ENCODE measurements at places on chromosomes 12 and 14.

GRCh38 chr12:99732131-99732530 lies 84.6 kb downstream of the GARIN6 start:
- no peak for DNase-seq

DNA sequence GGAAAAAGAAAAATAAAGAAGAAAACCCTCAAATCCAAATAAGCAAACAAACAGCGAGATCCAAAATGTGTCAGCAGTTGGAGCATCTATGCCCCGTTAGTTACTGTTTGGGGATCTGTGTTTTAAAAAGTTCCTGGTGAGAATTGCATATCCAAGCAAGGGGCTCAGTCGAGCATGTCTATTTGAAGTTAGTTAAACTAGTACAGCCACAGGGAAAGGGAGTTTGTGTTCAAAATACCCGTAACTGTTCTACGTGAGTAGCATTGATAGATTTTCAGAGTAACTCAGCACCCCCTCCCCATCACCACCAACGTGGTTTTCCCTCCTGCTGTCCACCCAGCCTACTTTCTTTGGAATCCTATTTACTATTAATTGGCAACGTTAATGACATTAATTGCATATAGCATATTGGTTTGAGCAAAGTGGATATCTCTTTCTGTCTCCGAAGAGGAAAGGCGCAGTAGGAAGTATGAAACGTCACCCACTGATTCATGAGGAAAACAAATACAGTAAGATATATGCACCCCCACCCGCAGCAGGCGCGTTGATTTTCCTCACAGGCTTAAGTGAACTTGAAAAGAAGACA lies 1.5 kb downstream of the NPAS3 start:
- DNase-seq = no peak

DNA sequence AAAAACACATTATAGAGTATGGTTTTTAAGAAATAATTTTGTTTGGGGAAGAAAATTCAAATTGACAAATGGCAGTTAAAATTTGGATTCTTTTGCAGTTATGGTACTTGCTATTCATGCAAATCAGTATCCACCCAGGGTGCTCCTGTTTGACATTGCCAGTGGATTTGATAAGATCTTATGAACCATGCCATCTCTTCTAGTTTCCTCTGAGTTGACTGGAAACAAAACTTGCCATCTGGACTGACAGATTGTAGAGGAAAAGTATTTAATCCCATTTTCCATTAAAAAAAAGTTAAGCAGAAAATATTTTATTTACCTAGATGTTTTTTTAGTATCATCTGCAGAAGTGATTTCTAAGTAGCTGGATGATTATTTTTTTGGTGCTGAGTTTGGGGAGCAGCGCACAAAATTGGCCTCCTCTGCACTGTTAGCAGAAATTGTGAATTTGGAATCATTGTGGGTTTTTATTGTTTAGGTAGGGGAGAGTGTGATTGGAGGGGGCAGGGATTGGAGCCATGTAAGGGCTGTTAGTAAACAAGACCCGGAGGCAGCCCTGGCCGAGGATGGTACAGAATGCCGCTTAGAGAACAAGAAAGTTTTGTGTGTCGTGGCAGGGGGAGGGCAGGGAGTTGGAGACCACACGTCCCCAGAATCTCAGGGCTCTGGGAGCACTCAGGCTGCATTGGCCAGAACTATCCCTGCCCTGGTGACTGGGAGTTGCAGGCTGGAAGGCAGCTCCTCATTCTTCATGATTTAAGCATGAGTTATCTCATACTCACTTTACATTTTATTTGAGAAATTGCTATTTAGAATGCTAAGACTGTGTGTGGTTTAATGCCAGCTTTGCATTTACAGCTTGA lies 56.6 kb downstream of the WDR20 start:
- no peak for DNase-seq

DNA sequence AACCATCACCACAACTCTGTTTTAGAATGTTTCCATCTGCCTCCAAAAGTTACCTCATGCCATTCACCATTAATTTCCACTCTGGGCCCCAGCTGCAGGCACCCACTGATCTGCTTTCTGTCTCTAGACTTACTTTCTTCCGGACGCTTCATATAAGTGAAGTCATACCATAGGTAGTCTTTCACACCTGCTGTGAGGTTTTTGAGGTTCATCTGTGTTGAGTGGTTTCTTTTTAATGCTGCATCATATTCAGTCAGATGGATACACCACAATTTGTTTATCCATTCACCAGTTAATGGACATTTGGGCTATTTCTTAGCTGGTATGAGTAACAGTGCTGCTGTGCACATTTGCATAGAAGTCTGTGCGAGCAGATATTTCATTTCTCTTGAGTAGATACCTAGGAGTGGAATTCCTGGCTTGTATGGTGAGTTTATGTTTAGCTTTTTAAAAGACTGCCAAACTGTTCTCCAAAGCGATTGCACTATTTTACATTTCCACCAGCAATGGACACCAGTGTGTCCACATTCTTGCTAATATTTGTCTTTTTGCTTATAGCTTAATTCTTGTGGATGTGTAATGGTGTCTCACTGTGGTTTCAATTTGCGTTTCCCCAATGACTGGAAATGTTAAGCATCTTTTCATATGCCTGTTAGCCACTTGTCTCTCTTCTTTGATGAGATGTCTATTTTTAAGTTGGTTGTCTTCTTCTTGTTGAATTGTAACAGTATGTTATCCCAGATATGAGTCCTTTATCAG lies 48.3 kb downstream of the ZFYVE21 start:
- DNase-seq = no peak

GRCh38 chr14:85701763-85702162 lies 171.8 kb downstream of the FLRT2 start:
- no peak for DNase-seq

- no peak for DNase-seq
Observed at GRCh38 chr12:65537978-65538377, 259.5 kb downstream of the MSRB3 start.

DNA sequence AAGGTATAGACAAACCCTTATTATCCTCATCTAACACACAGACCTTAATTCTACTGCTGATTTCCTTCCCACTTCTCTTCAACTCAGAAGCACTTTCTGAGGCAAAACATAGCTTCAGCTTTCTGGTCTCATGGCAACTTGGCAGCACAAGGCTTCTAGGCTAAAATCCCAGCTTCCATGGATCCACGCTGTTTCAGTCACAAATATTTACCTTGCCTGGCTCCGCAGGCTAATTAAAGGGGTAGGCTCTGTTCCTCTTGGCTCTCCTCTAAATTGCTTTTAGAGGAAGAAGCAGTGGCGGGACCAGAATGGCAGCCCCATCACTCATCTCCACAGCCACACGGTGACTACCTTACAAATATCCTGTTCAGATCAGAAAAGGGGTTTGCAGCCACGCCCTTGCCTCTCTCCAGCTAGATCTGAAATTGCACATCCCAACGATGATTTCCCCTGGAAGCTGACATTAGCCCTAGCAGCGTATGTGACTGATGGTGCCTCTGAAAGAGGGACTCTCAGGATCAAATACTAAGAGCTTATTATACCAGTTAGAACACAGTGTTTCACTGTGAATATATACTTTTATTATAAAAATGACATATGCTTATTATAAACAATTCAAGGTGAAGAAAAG lies 221.5 kb upstream of the NUDT4 start:
- no peak for DNase-seq

GRCh38 chr12:57874166-57875108 lies 27.9 kb upstream of the CTDSP2 start:
- no peak for DNase-seq

GRCh38 chr14:60859525-60859924 lies 121.4 kb downstream of the TRMT5 start:
- no peak for DNase-seq

GRCh38 chr12:57764662-57765002 lies 2.2 kb downstream of the CYP27B1 start:
- DNase-seq = no peak

- DNase-seq = no peak
Observed at GRCh38 chr12:75939016-75939642, 92.4 kb downstream of the PHLDA1 start.

- no peak for DNase-seq
Observed at GRCh38 chr12:96177013-96177412, 17.2 kb upstream of the ELK3 start.

DNA sequence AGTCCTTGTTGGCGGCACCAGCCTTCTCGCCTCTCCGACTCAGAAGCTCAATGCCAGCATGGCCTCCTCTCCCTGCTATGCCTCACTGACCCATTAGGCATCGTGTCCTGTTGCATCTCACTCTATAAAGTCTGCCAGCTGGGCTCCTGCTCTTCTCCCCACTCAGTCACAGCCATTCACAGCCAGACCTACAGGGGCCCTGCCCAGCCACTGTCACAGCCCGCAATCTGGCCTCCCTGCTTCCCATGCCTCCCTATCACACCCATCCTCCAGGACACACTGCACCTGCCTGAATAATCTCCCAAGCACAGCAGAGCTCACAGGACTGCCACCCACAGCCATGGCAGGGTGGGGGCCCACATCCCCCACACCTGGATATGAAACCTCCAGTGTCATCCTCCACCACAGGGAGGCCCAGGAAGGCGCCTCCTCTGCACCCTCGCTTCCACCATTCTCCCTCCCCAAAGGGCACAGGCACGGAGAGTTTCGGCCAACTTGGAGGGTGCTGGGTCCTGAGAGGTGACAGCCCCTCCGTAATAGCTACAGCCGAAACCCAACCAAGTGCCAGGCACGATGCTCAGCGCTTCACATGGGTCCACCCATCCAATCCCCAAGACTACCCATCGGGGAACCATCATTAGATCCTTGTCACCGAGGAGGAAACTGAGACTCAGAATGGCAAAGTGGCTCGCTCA lies 370.3 kb downstream of the BCL11B start:
- no peak for DNase-seq

- no peak for DNase-seq
Observed at GRCh38 chr14:73567951-73568885, 795 bp upstream of the ACOT2 start.

DNA sequence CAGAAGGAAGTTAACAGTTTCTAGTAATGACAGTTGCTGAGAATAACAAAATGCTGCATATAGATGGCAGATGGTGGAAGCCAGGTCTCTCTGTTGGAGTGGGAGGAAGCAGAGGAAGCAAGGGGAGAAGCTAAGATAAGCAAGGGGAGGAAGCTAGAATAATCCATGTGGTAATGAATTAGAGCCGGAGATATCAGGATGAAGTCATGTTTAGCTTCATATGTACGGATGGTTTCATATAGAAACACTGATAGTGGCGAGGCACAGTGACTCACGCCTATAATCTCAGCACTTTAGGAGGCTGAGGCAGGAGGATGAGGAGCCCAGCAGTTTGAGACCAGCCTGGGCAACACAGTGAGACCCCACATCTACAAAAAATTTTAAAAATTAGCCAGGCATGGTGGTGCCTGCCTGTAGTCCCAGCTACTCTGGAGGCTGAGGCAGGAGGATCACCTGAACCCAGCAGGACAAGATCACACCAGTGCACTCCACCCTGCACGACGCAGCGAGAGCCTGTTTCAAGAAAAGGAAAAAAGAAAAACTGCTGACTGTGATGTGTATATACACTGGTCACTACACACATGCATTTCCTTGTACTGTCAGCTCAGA lies 49.2 kb downstream of the ANAPC7 start:
- DNase-seq = no peak

All from cortex of kidney (tissue), 1 donor.